Activated naive CD8-positive, alpha-beta T cell treated with anti-CD3 and anti-CD28 coated beads for 36 hours (primary cell): ENCODE measurements at places on chromosomes 3 and 15.

GRCh38 chr15:86849558-86850285 lies 770.1 kb downstream of the AGBL1 start:
- H3K36me3 ChIP-seq, result no peaks in the 10 kb centered on the region
- peaks cover 14% of the 10 kb centered on the region for H3K27me3 ChIP-seq
- H3K4me1 ChIP-seq, result no peaks in the 10 kb centered on the region
- no peak overlapping the region for H3K27ac ChIP-seq

DNA sequence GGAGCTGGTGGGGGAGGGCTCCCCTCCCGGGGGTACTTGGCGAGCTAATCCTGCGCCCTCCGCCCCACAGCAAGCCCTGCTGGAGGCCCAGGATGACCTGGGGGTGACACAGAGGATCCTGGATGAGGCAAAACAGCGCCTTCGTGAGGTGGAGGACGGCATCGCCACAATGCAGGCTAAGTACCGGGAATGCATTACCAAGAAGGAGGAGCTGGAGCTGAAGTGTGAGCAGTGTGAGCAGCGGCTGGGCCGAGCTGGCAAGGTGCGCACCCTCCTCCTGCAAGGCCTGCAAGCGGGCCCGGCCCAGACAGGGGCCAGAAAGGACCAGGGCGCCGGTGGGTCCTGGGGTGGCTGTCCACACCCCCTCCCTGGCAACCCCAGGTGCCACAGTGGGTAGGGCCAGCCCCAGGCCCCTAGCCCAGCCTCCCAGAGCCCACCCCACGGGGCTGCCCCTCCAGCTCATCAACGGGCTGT lies 56.5 kb downstream of the SEMA3G start:
- no peaks in the 10 kb centered on the region for H3K27me3 ChIP-seq
- peaks cover 11% of the 10 kb centered on the region for H3K36me3 ChIP-seq
- H3K4me3 ChIP-seq, result no peak overlapping the region

GRCh38 chr15:24075420-24076089 lies 388.4 kb upstream of the NDN start:
- H3K36me3 ChIP-seq, result no peaks in the 10 kb centered on the region
- H3K4me3 ChIP-seq, result no peak overlapping the region
- H3K4me1 ChIP-seq, result no peaks in the 10 kb centered on the region

- H3K4me1 ChIP-seq, result no peaks in the 10 kb centered on the region
- peaks cover 12% of the 10 kb centered on the region for H3K36me3 ChIP-seq
- no peak for DNase-seq
Measured at GRCh38 chr3:172294223-172294806, 153.9 kb downstream of the GHSR start.

- H3K4me1 ChIP-seq, result no peaks in the 10 kb centered on the region
- no peak overlapping the region for H3K27ac ChIP-seq
Measured at GRCh38 chr3:24740326-24740725, 245.7 kb upstream of the THRB start.

GRCh38 chr15:48652510-48653076 lies 7.1 kb upstream of the FBN1 start:
- no peaks in the 10 kb centered on the region for H3K4me1 ChIP-seq
- H3K27me3 ChIP-seq, result peaks cover 3% of the 10 kb centered on the region
- DNase-seq, result no peak
- no peak overlapping the region for H3K4me3 ChIP-seq
- H3K27ac ChIP-seq, result no peak overlapping the region

DNA sequence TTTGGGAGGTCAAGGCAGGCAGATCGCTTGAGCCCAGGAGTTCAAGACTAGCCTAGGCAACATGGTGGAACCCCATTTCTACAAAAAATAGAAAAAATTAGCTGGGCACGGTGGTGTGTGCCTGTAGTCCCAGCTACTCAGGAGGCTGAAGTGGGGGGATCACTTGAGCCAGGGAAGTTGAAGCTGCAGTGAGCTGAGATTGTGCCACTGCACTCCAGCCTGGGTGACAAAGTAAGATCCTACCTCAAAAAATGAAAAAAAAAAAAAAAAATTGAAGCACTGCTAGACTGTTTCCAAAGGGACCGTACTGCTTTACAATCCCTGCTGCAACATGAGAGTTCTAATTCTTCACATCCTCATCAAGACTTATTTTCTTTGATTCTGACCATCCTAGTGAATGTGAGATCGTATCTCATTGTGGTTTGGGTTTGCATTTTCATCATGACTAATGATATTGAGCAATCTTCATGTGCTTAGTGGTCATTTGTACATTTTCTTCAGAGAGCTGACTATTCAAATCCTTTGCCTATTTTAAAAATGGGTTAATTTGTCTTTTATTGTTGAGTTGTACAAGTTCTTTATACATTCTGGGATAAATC lies 10.8 kb downstream of the CMTM8 start:
- H3K27ac ChIP-seq, result no peak overlapping the region
- H3K27me3 ChIP-seq, result no peaks in the 10 kb centered on the region
- no peak overlapping the region for H3K4me3 ChIP-seq
- DNase-seq, result no peak

GRCh38 chr15:90902840-90903732 lies at the start of gene MAN2A2:
MAN2A2 (plus strand) TSS chr15:90903302; CDS start chr15:90904208, 906 bp downstream.
- H3K4me3 ChIP-seq, result peak within 1 kb of the TSS; percentile 87
- peak within 1 kb of the TSS; percentile 89 for H3K27ac ChIP-seq
- peak; percentile 87 for DNase-seq
- peaks cover 26% of the 10 kb centered on the region for H3K36me3 ChIP-seq

- H3K27me3 ChIP-seq, result peaks cover 31% of the 10 kb centered on the region
- DNase-seq, result no peak
- H3K36me3 ChIP-seq, result peaks cover 2% of the 10 kb centered on the region
- H3K4me3 ChIP-seq, result no peak overlapping the region
- peaks cover 8% of the 10 kb centered on the region for H3K4me1 ChIP-seq
Measured at GRCh38 chr3:10984371-10984896, 8.1 kb upstream of the SLC6A1 start.

DNA sequence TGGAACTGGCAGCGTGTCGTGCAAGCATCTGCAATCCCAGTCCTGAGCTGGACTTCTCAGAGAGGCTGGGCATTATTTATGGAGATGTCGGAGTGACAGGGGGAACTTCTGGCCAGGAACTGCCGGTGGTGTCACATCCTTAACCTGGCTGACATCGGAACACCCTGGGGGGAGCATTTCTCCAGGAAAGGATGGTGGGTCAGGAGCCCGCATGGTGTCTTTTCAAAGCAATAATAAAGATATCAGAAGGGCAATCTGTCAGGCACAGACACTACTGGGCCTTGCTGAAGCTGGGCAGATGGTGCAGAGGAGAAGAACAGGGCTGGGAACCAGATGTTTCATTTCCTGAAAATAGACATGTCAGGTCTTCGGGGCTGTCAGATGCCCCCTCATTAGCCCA lies 133.5 kb downstream of the WNT7A start:
- peaks cover 6% of the 10 kb centered on the region for H3K36me3 ChIP-seq
- no peak overlapping the region for H3K27ac ChIP-seq
- no peaks in the 10 kb centered on the region for H3K4me1 ChIP-seq

DNA sequence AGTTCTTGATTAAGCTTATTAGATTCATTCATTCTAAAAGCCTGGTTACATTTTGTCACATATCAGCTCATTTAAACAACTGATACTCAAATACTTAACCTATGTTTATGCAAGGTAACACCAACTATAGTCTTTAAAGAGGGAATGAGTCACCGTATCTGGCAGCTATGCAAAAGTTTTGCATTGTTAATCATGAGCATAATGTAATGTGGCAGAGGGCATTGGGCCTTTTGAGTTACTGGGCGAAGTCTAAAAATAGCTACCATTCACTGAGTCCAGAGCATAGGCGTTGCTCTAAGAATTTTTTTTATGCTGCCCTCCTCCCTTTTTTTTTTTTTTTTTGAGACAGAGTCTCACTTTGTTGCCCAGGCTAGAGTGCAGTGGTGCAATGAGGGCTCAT lies 277.7 kb upstream of the ZNF717 start:
- no peaks in the 10 kb centered on the region for H3K4me1 ChIP-seq
- DNase-seq, result no peak
- no peaks in the 10 kb centered on the region for H3K36me3 ChIP-seq

- no peak for DNase-seq
- H3K4me3 ChIP-seq, result no peak overlapping the region
- H3K27me3 ChIP-seq, result peaks cover 50% of the 10 kb centered on the region
Measured at GRCh38 chr3:17770682-17771081, 28.3 kb upstream of the TBC1D5 start.

DNA sequence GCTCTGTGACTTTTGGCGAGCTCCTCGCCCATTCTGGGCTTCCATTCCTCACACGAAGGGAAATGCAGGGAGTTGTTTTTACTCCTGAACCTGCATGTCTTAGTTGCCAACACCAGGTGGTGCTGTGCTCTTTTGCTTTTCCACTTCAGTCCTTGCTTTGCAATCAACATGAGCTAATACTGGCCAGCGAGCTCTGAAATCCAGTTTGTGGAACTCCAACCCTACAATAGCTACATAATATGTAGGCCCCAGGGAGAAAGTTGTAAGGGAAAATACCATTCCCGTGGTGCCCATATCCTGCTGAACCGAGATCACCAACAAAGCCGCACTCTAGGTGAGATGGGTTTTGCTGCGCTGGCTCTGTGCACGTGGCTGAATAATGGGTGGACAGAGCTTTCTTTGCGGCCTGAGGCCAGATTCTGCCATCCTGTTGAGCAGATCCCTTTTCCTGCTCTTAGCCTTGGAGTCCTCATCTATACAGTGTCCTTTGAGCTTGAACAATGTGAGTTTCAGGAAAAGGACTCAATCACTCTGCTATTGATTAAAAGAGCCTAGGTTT lies 25.0 kb downstream of the LSM3 start:
- no peak overlapping the region for H3K27ac ChIP-seq
- H3K27me3 ChIP-seq, result no peaks in the 10 kb centered on the region
- peak; percentile 19 for DNase-seq
- H3K4me3 ChIP-seq, result no peak overlapping the region
- peaks cover 3% of the 10 kb centered on the region for H3K4me1 ChIP-seq

DNA sequence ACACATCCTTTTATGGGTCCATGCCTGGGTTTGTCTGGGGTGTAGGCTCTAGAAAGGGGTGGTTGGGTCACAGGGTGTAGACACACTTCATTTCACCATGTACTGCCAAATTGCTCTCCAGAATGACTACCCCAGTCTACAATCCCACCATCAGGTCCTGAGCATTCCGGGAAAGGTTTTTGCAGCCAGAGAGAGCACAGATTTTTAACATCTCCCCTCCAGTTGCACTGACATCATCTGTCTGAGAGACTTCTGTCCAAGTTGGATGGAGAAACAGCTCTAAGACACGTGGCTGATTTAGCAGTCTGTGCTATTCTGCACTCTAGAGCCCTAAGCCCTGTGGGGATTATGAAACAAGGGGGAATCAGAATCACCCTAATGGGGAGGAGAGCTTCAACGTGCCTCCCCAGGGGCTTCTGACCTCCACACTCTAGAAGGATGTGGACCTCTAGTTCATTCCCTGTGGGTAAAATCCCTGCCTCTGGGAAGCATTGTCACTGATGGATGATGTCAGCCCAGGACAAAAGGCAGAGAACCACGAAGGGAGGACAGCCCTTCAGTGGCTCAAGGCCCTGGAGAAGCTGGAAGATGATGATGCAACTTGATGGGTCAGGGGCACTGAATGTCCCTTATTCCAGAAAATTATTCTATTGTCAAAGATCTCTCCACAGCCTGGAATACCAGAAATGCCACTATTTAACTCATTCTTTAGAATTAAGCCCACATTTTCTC lies 71.5 kb downstream of the CD200R1L start:
- H3K4me1 ChIP-seq, result peaks cover 4% of the 10 kb centered on the region
- H3K36me3 ChIP-seq, result no peaks in the 10 kb centered on the region
- DNase-seq, result no peak
- no peak overlapping the region for H3K27ac ChIP-seq

GRCh38 chr15:65083262-65083701 lies 6.7 kb downstream of the KBTBD13 start:
- no peak overlapping the region for H3K4me3 ChIP-seq
- H3K36me3 ChIP-seq, result no peaks in the 10 kb centered on the region
- no peak overlapping the region for H3K27ac ChIP-seq

DNA sequence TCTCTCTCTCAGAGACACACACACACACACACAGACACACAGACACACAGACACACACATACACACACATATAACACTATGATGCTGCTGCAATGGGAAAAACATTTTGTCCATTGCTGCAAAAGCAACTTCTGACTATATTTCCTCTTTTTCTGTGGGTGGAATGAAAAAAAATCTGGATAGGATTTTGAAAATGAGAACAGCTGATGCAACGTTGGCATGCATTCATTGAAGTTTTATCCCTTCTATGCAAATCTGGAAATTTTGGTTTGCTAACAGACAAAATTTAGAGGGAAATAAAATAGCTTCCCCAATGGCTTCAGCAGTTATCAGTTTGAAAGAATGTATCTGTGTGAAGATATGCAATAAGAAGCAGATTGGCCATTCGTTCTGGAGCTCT lies 763.4 kb upstream of the GRM7 start:
- H3K4me3 ChIP-seq, result no peak overlapping the region
- H3K27me3 ChIP-seq, result no peaks in the 10 kb centered on the region
- no peaks in the 10 kb centered on the region for H3K36me3 ChIP-seq
- no peaks in the 10 kb centered on the region for H3K4me1 ChIP-seq

DNA sequence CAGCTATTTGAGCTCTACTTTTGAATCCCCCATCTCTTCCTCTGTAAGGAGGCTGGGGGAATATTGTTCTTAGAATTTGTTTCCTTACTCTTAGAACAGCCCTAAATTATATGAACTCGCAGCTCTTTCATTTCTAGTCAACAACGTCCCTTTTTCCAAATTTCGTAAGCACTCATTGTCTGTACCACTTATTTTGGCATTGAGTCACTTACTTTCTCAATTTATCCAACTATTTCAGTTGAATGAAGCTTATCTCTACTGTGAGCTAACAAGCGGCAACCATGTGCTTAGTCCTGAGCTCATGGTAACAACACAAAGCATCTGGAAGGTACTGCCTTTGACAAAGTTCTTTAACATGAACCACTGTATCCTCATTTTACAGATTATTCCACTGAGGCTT lies 191.1 kb downstream of the GREM1 start:
- H3K4me1 ChIP-seq, result no peaks in the 10 kb centered on the region
- no peaks in the 10 kb centered on the region for H3K27me3 ChIP-seq
- no peaks in the 10 kb centered on the region for H3K36me3 ChIP-seq
- no peak overlapping the region for H3K4me3 ChIP-seq

GRCh38 chr3:14563946-14564539 lies 23.9 kb upstream of the GRIP2 start:
- H3K4me1 ChIP-seq, result no peaks in the 10 kb centered on the region
- DNase-seq, result no peak
- no peaks in the 10 kb centered on the region for H3K27me3 ChIP-seq
- H3K4me3 ChIP-seq, result no peak overlapping the region

- H3K4me3 ChIP-seq, result peak overlapping the region; percentile 93
- peak overlapping the region; percentile 97 for H3K27ac ChIP-seq
- peaks cover 17% of the 10 kb centered on the region for H3K36me3 ChIP-seq
- peaks cover 52% of the 10 kb centered on the region for H3K27me3 ChIP-seq
- peaks cover 10% of the 10 kb centered on the region for H3K4me1 ChIP-seq
Measured at GRCh38 chr3:62318752-62319569, 54.4 kb downstream of the FEZF2 start.
